ENCODE measurements at places on chromosomes 7 and 10.
A peak's percentile ranks its signal among the peaks of the same experiment; 100 is the strongest.

DNA sequence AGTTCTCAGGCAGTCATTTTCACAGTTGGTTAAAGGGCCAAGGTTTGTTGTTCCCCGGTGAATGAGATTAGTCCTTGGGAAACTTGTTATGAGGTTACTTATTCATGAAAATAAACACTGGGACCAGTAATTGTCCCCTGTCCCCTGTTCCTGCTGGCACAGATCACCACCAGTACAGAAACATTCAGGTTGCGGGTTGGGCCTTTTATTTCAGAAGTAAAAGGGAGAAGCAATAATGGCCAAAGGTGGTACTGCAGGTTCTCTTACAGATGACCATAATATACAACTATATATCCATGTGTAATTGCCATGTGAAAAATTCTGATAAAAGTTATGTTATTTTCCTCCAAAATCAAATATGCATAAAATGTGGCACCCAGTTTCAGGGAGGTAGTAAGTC, 442.0 kb downstream of the SORCS1 start:
- no peak for DNase-seq

GRCh38 chr10:98509745-98510144, 63.0 kb upstream of the HPS1 start:
- DNase-seq = no peak

GRCh38 chr7:134364619-134365037, 47.9 kb upstream of the SLC35B4 start:
- DNase-seq = no peak

GRCh38 chr10:17134737-17135260, 5.2 kb upstream of the CUBN start:
- DNase-seq = no peak

- no peak for DNase-seq
These were observed 1277.1 kb downstream of the REEP3 start for GRCh38 chr10:64798297-64798696.

GRCh38 chr7:123797673-123798531, 47.1 kb upstream of the HYAL4 start:
- no peak for DNase-seq

DNA sequence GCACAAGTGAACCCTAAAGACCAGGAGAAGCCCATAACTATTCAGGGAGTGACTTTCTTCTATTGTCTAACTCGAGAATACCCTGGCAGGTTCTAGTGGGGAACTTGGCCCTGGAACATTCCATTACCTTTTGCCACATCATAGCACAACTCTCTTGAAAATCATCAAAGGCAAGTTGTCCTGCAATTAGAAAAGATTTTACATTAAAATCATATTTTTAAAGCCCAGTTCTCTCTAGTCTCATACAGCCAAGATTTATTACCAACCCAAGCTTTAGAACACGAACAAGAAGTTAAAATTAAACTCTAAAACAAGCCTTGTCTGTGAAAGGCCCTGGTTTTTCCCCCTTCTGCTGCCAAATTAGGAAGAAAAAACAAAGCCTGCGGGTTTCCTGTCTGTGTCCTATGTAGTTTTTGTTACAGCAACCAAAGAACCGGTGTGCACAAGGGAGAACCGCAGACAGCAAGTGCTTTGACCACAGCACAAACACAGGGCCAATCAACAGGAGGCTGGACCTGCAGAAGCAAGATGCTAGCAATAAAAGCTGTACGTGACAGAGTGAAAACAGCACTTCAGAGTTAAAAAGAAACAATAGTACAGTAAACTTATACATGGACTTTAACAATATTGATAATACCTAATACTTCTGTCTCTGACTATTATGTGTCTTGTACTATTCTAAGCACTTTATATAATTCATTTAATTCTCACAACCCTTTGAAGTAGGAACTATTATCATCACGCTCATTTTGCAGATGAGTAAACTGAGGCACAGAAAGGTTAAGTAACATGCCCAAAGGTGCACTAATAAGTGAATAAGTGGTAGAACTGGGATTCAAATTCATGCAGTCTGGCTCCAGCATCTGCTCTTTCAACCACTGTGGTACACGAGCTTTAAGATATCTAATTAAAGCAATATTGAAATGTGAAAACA, 65.8 kb downstream of the STK17A start:
- DNase-seq = peak; percentile 54

GRCh38 chr10:85767891-85768290, 598.7 kb downstream of the GRID1 start:
- no peak for DNase-seq

DNA sequence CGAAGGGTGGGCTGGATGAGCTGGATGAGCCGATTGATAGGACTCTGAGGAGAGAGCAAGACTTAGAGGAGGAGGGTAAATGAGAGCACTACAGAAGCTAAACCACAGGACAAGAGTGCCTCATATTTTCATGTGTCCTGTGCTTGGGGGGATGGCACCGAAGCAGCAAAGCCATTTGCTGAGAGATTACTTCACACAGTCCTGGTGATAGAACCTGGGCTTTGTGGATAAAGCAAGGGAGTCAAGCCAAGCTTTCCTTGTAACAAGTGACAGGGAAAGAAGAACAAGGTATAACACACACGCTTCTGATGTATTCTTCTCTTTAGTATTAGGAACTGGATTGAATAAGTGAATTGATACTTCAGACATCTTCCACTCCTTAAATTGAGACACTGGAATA, 253.7 kb downstream of the ANKRD7 start:
- no peak for DNase-seq

DNA sequence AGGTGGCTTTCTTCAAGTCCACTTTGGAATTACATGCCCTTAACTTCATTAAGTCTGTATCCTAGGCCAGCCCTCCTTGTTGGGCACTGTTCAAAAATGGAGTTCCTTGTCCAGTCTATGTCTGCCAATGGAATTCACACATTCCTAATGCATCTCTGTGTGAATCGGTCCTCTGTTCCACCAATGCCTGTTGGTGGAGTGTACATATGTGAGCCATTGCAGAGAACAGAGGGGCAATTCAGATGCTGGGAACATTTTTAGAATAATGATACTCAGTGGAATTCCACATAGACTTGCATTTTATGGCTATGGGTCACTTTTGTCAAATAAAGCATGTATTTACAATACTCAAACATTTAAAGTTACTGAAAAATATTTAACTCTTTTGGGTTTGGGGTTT, 108.3 kb downstream of the COL28A1 start:
- peak; percentile 27 for DNase-seq

- DNase-seq = no peak
These were observed 1217.1 kb upstream of the CELF2 start for GRCh38 chr10:9800571-9800970.

DNA sequence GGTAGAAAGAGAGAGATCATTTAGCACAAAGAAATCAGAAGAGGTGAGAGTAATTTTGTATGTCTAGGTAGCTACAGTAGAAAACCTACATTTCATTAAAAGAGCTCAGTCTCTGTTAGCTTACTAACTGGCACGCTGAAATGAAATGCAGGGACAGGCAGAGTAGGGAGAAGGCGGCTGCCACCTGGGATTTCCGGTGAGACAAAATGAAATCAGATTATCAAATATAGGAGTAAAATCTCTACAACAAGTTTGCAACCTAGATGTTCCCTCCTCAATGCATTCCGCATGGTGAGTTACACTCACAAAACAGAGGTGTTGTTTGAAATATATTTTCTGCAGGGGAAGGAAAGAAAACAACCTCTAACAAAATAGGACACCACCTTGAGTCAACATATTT, 55.9 kb downstream of the VOPP1 start:
- DNase-seq = no peak

DNA sequence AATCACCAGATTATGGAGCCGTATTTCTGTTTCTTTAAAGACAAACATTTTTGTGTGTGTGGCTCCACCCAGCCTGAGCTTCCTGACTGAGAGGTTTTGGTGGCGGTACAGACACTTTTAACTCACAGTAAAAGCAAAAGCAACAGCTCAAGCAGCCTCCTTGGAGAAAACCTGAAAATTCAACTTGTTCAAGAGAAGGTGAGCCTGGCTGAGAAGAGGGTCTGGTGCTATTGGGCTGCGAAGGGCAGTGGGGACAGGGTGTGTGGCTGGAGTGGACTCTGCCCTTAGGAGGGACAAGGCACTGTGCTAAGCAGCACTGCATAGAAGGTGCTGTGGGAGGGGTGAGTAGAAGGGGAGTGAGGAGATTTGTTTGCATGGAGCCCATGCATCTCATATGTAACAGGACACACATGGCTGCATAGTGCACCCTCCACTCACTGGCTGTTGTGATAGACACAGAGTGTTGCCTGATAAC, at the start of gene GIMAP7:
Gene GIMAP7, plus strand, starts transcription at position 125 of the 475 bp plus-strand sequence. CDS start 5,103 bp downstream, outside the sequence.
- no peak for DNase-seq

DNA sequence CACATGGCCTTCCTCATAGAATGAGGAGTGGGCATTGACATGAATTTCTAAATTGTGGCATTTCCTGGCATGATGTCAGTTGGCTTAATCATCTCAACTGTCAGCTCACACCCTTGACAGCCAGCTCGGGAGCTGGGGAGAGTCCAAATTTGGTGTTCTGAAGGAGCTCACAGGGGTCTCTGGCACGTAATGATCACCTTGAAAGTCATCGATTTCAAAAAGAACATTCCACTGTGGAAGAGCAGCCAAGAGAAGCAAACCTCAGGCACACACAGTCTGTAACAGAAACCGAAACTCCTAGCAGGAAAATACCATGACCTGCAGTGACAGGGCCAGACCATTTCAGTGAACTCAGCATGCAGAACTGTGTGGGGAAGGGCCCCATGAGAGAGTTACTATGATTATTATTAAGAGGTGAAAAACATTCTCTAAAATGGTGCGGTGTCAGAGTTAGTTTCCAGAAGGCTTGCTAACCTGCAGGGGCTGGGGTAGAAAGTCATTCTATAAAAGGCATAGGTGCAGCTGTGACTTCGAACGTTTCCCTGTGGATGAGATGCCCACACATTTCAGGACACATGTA, 26.4 kb upstream of the KLF6 start:
- DNase-seq = peak; percentile 51

GRCh38 chr10:64209561-64209960, 688.4 kb downstream of the REEP3 start:
- DNase-seq = peak; percentile 55

DNA sequence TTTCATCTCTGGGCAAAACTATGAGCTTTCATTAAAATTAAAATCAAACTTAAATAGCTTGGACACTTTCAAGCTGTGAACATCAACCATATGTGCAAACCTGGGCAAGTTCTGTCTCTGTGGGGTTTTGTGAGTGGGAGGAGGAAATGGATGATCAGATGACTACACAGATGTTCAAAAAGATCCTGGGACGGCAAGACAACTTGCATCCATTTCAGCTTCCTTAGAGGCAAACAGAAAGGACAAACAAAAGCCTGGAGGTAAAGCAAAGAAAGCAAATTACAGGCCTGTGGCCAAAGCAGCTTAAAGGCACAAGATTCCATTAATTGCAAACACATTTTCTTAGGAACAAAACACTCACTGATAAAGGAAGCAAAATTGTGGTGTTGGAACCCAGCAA, 222.2 kb downstream of the NEBL start:
- peak; percentile 24 for DNase-seq

- no peak for DNase-seq
These were observed 103.5 kb downstream of the LHFPL3 start for GRCh38 chr7:104431930-104432329.

GRCh38 chr10:71590781-71591350, 128.7 kb downstream of the C10orf105 start:
- no peak for DNase-seq

DNA sequence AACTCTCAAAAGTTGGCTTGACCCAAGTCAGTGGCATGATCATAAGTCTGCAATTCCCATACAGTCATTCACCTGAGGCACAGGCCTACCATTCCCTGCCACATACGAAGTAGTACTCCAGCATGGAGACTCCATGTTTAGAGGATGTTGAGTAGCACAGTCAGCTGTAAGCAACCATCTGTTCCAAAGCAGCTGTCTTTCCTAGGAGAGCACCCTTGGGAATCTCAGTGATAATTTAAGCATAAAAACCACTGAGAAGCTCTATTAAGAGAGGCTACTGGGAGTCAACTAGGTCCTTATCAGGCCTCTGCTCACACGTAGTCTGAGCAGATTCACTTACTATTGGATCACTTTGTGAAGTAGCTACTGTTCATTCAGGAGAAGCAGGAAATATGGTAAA, 61.6 kb upstream of the UNC5B start:
- DNase-seq = no peak

GRCh38 chr10:104307576-104308438, 30.5 kb downstream of the ITPRIP start:
- DNase-seq = no peak

GRCh38 chr7:45223728-45224630, 66.4 kb downstream of the RAMP3 start:
- DNase-seq = no peak

- no peak for DNase-seq
These were observed 271.6 kb downstream of the ELFN1 start for GRCh38 chr7:1941464-1942242.

- DNase-seq = no peak
These were observed 7.3 kb upstream of the LIPA start for GRCh38 chr10:89258881-89259280.

DNA sequence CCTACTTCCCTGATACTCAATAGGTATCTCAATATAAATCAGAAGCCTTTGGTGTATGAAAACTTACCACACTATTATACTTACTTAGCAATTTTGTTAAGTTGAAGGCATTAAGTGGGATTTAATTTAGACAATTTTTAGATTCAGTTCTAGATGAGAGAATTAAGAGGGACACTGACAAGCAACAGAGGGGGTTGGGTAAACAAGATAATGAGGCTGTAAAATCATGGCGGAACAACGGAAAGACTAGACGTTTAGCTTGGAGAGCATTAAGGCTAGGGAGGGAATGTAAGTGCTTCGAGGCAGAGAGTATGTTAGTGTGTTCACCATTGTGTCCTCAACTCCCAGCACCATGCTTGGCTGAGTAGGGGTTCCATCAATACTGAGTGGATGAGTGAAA, 71.3 kb downstream of the DENND11 start:
- no peak for DNase-seq

DNA sequence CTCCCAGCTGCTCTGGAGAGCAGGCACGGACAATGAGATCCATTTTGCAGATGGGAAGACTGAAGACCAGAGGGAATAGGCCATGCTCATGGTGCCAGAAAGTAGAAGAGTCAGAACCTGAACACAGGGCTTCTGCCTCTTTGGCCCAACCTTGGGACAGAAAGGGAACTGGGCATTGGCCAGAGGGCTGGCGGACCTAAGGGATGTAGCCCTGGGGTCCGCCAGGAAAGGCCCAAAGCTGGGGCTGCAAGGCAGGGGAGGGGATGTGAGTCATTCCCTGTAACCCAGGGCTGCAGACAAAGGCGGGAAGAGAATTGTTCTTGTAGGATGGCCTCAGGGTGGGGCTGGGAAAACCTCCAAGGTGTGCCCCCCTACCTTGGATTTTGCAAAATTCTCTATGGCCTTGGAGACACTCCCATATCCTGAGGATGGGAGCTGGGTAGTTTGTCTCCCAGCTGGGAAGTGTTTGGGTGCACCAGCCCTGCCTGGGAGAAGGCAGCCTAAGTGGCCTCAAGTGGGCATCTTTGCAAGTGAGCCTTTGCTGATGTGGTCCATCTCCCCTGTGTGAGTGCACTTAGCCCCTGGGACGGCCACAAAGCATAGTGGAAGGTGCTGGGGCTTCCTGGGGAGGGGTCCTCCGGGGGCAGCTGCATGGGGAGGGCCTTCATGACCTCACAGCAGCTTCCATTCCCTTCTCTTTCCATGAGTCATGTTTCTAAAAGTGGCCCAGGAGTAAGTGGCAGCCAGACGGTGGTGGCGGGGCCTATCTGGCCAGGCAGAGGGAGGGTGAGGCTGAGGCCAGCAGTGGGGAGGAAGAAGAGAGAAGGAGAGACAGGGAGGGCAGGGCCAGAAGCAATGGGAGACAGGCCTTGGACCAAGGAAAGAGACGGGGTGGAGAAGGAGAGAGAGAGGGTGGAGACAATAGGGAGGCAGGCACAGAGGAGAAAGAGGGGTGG, 9.2 kb downstream of the AQP1 start:
- peak; percentile 83 for DNase-seq
